GM23248 (cell line): ENCODE measurements at places on chromosomes 6 and 20.

- no peak for DNase-seq
These were observed 97.8 kb downstream of the JARID2 start for GRCh38 chr6:15343490-15344191.

DNA sequence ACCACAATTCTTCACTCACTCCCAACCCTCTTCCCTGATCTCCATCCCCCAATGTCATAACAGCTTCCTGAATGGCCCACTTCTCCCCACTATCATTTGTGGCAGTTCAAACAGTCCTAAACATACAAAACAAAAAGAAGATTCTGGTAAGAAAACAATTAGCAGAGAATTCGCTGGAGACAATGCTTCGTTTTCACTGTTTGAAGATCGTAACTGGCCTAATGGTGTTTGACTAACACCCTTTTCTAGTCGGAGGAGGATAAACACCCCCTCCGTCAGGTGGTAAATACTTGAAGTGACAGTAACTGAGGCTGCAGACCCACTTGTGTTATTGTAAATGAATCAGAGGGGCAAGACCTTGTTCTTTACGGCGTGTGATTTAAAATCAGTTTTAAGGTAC, 3.8 kb downstream of the EYA2 start:
- no peak for DNase-seq

- peak; percentile 92 for DNase-seq
These were observed 957 bp upstream of the VEGFA start for GRCh38 chr6:43768983-43769525.

GRCh38 chr20:56506103-56506502, 18.4 kb upstream of the FAM209A start:
- no peak for DNase-seq

- DNase-seq: no peak
These were observed 454.7 kb downstream of the TFAP2B start for GRCh38 chr6:51273228-51273961.

- peak; percentile 69 for DNase-seq
These were observed 68.8 kb downstream of the CDS2 start for GRCh38 chr20:5195655-5196054.

DNA sequence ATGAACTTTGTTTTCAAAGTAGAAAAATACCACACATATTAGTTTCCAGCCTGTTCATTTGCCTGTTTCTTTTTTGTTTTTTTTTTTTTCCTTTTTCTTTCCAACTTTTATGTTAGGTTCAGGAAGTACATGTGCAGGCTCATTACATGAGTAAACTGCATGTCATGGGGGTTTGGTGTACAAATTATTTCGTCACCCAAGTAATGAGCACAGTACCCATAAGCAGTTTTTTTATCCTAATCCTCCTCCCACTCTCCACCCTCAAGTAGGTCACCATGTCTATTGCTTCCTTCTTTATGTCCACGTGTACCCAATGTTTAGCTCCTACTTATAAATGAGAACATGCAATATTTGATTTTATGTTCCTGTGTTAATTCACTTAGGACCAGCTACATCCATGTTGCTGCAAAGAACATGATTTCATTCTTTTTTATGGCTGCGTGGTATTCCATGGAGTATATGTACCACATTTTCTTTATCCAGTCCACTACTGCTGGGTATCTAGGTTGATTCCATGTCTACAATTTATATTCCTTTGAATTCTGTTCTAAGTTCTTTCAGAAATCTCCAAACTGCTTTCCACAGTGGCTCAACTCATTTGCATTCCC, 31.8 kb downstream of the SNX14 start:
- peak; percentile 80 for DNase-seq

DNA sequence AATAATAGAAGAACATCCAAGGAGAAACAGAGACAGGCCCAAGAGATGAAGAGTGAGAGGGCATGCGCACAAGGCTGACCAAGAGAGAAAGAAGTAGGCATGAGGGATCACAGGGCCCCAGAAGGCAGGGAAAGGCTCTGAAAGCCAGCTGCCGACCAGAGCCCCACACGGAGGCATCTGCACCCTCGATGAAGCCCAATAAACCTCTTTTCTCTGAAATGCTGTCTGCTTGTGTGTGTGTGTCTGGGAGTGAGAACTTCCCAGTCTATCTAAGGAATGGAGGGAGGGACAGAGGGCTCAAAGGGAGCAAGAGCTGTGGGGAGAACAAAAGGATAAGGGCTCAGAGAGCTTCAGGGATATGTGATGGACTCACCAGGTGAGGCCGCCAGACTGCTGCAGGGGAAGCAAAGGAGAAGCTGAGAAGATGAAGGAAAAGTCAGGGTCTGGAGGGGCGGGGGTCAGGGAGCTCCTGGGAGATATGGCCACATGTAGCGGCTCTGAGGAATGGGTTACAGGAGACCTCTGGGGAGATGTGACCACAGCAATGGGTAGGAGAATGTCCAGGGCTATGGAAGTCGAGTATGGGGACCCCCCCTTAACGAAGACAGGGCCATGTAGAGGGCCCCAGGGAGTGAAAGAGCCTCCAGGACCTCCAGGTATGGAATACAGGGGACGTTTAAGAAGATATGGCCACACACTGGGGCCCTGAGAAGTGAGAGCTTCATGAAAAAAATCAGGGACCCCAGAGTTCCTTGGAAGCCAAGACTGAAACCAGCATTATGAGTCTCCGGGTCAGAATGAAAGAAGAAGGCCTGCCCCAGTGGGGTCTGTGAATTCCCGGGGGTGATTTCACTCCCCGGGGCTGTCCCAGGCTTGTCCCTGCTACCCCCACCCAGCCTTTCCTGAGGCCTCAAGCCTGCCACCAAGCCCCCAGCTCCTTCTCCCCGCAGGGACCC, 981 bp upstream of the TNF start:
- no peak for DNase-seq

DNA sequence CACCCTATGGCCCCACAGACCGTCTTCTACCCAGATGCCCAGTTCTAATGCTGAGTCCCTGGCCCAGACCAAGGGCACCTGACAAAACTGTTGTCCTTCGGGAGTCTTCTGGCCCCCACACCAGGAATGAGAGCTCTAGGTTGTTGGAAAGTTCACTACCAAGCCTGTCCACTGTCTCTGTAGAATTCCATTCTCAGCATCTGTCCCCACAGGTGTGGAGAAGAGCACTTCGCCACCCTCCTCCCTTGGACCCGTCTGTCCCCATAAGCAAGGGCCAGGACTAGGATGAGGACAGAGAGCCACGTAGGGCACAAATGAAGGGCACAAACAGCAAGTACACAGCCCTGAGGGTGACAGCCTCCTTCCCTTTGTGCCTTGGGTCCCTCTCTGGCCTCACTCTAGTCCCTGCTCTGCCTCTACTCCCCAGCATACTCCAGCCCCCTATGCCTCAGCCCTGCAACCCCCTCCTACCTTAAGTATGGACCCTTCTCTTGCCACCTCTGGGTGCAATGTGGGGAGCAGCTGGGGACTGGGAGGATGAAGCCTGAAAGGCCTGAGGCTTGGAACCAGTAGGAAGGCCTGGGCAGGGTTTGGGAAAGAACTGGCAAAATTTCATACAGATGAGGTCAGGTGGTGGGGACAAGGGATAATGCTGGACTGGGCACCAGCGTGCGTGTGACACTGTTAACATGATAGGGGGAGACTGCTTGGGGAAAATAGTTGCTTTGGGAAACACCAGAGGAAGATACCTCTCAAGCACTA, 4.3 kb downstream of the LZTS3 start:
- no peak for DNase-seq

DNA sequence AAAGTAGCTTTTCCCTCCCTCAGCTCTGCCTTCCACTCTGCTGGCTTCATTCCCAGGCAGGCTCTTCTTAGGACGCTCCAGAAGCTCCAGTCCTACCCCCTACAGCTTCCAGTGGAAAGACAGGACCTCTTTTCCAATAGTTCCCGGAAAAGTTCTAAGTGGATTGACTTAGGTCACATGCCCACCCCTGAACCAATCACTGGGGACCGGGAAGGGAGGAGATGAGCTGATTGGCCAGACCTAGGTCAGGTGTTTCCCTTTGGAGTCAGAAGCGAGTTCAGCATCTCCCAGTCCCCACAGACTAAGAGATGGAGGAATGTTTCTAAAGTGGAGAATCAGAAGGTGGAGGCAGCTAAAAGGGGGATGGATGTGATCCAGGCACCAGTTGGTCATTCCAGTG, 62.9 kb upstream of the KCNG1 start:
- DNase-seq: no peak

GRCh38 chr6:37867756-37868446, 48.4 kb downstream of the ZFAND3 start:
- DNase-seq: no peak

DNA sequence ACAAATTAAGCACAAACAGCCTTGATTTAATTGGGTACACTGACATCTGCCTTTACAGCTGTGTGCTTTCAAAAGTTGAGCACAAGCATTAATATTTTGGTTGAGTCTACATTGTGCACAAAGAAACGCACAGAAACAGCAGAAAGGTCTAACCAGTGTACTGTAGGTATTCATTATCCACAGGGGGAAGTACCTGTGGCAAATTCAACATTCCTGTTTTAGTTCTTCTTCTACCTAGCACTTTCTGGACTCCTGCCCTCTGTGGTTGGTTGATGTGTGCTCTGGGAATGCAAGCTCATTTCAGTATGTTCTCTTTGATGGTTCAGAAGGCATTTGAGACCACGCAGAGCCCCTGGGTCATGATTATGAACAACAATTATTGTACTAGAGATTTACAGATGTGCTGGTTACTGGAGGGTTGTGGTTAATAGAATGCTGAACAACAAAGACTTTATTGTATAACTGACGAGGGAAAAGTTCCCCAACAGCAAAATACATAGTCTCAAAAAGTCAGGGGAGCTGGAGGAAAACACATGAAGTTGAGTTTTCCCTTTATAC, 26.6 kb upstream of the DAAM2 start:
- DNase-seq: no peak

DNA sequence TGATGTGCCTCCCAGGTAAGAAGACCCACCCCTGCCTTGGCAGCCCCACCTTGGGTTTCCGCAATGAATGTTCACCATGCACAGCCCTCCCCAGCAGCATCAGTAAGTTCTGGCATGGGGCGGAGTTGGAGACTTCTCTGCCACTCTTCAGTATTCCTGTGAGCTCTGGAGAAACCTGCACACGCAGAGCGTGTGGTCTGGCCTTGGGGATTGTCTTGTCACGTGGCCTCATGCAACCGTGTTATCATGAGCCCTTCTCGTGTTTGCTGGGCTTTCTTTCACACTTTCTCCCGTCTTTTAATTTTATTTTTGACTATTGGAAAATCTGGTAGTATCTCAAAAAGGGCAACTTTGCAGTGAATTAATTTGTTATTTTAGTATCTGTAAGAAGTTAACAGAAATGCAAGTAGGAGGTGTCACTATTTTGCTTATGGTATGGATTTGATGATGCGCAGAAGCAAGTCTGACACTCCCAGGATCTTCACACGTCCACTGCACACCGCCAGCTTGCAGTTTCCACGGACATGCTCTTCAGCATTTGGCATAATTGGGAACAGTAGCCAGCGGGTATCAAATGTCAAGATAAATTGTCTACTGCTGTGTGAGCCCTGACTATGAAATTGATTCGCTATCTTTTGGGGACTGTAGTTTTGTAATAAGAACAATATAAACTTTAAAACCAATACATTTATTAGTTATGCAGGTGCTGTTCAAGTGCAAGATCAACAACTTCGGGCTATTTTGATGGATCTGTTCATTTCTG, 463.5 kb downstream of the QKI start:
- DNase-seq: no peak

DNA sequence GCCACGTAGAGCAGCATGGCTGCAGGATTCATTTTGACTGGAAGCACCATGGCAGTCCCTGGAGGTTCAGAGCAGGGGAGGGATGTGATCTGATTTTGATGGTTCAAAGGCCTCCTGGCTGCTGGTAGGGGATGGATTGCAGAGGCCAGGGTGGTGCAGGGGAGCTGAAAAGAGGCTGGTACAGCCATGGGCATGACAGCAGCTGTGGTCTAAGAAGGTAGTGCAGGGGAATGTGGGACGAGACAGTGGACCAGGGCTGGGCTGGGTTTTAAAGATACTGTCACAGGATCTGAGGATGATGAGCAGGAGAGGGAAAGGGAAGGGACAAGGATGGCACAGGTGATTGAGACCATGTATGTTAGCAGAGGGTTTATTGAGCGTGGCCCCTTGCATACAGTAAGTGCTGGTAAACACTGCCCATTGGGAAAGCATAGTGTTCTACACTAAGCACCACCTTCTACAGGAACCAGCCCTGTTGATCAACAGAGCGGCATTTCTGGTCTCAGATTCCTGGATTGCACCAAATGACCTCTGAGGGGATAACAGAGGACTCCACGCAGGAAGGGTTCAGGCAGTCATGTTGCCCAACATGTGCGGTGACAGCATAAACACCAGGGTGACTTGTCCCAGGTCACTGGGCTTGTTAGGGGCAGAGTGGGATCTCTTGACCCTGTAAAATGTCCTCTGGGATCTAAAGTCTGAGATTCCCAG, 14.5 kb upstream of the SIRPA start:
- DNase-seq: no peak
